Stimulated activated CD8-positive, alpha-beta memory T cell treated with anti-CD3 and anti-CD28 coated beads, Interleukin-15, amount 100 ng/mL, for 48 hours (primary cell): ENCODE measurements at places on chromosomes 5 and 9.

GRCh38 chr9:119284118-119284517 lies 85.1 kb downstream of the BRINP1 start:
- DNase-seq = no peak

- DNase-seq = no peak
Observed at GRCh38 chr5:155735388-155735787, 591.6 kb upstream of the SGCD start.

DNA sequence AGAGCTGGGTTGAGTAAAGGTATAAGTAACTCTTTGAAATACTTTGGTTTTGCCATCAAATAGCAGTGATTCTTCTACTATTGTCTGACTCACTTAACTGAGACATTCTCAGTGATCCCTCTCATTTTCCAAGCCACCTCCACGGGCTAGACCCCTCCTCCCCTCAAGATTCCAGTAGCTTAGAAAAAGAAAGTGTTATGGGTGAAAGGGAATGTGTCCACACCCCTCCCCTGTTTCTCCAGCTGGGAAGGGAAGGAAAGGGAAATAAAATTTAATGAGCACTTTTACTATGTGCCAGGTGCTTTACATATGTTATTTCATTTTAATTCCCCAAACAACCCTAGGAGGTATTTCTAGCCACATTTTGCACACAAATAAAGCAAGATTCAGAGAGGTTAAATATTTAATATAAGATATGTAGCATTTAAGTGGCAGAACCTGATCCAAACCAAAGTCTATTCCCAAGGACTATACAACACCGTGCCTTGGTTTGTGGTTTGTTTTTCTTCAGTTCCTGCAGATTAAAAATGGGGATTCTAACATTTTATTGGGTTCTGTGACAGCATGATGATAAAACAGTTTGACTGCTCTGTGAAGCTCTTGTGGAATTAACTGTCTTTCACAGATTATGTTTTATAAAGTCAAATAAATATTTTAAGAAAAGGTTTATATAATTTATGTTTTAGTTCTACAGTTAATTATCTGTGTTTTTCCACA lies 135.9 kb downstream of the ZSWIM6 start:
- no peak for DNase-seq

DNA sequence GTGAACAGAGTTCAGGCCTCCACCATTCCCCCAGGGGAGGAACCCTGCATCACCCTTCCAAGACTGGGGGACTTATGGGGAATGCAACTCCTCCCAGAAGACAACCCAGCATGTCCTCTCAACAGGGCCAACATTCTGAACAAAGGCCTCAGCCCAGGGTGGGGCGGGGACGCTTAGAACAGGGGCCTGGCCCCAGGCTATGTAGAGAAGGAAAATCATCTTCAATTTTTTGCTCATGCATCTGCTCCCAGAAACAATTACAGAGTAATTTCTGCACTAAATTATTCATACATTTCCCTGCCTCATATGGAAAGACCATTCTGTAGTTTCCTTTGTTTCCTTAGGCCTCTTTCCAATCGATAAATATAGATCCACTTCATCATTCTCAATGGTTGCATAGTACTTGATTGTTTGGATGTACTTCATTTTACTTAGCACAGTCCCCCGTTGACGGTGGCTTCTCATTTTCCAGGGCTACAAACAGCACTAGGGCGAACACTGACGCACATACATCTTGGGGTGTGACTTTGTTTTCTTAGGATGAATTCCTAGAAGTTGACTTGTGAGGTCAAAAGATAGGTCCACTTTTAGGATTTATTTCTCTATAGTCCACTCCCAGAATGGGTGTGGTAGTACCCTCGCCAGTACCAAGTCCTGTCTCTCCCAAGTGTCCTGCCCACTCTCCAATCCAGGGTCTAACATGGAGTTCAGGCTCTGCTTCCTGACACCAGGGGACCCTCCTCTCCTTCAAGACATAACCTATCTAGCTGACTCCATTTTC lies 27.2 kb upstream of the SMU1 start:
- DNase-seq = no peak

- DNase-seq = no peak
Observed at GRCh38 chr5:140273401-140273877, 29.5 kb downstream of the PFDN1 start.

DNA sequence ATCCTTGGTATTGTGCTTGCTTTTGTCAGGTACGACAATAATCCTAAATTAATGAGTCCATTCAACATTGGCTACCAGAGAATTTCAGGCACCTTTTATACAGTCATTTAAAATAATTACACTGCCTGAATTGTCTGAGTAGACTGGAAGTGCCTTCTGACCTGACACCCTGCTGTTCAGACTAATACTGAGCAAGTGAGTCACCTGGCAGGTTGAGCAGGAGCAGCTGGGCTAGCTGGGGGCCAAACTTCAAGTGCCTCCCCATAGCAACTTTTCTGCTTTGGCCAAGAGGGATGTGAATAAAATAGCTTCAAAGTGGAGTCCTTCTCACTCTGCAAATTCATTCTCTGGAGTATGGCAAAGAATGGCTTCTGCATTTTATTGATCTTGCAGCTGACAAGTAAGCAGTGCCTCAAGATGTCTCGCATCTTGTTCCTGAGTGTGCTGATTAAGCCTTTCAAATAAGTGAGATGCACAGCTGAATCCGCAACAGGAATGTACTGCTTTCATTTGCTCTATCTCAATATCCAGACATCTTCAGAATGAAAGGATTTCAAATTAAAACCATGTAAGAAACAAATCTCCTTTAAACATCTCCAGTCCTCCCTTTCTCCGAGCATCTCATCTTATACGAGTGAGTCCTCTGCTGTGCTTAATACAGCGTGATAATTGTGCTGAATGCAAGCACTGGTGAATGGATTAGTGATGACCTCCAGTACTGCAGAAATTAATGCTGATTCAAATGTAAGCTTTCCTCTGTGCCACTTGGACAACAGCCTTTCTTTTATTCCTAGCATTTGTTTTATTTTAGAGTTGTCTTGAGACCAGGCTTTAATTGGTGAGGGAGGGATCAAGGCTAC lies 271.2 kb downstream of the EDIL3 start:
- DNase-seq = no peak

GRCh38 chr9:128285033-128285784 lies 9.1 kb downstream of the SWI5 start:
- DNase-seq = no peak

GRCh38 chr9:36322462-36322861 lies 64.2 kb upstream of the GNE start:
- DNase-seq = no peak

GRCh38 chr9:77215874-77216273 lies 38.5 kb downstream of the VPS13A start:
- DNase-seq = no peak

- no peak for DNase-seq
Observed at GRCh38 chr5:3386637-3387036, 209.0 kb upstream of the IRX1 start.

DNA sequence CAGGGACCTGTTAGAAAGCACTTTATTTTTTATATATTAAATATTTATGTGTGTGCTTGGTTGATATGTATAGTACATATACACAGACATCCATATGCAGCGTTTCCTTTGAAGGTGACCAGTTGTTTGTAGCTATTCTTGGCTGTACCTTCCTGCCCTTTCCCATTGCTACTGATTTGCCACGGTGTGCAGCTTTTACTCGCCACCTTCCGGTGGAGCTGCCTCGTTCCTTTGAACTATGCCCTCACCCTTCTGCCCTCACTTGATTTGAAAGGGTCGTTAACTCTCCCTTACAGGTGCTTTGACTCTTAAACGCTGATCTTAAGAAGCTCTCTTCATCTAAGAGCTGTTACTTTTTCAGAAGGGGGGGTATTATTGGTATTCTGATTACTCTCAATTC lies 20.5 kb downstream of the RGMB start:
- no peak for DNase-seq

DNA sequence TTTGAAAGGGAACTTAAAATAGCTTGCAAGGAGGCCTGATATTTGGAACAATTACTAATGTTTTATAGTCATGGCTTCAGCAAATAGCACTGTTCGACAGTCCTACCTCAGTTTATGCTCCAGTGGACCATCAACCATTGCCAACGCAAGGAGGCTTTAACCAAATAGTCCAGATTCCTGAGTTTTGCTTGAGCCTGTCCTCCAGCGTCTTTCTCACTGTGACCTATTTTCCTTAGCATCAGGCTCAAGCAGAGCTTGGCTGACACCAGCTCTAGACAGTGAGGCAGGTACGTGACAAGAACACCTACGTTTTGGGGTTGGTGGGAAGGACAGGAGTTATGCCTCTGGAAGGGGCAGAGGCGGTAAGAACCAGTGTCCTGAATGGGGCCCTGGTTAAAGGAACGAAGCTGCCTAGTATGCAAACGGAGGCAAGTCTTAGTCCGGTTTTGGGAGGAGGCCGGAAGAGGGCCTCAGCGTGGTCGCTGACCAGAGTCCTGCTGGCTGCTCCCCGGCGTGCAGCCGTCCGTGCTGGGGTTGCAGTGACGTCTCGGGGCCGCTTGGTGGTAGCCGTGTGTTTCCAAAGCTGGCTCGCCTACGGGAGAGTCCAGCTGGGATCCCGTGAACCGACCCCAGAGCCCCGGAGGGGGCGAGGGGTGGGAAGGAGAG lies 998 bp upstream of the FGF18 start:
- peak; percentile 32 for DNase-seq

DNA sequence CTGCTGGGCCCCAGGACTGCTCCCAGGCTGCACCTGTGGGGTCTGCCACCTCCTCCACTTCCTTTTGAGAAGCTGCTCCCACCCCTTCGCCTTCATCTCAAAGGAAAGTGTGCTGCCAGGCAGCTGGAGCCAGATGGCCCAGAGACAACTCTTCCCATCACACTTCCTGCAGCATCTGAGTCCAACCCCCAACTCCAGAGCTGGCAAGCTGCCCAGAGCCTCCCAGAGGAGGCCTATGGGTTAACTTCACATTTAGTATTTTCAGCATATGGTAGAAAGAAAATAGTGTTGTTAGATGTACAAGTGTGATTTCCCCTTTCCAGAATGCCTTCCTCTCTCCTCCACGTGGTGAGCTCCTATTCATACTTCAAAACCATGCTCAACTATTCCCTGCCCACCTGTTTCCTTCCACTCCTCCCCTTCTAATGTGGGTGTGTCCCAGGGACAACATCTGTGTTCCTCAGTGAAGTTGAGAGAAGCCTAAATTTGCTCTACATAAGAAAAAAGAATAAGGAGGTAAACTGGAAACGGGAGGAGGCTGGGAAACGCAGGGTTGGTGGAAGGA lies 38.6 kb upstream of the KCNMB1 start:
- no peak for DNase-seq

DNA sequence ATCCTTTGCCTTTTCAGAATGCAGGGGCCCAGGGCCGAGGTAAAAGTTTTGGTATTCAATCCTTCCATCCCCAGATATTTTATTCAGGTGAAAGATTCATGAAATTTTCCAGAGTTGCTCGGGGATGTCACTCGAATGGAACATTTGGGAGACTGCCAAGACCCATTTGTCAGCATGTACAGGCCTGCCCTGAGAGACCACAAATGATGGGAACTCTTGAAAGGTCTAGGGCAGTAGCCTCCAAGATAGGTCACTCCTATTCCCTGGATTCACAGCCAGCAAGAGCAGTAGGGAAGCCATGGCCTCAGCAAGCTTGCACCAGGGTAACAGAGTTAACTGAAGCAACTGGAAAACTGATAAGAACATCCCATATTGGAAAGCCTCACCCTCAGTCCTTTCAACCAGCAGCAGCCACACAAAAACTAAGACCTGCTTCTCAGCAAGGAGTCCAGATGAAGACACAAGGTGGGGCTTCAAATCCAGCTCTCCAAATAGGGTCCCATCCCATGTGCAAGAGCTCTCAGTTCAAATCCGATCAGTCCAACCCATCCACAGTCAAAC lies 12.5 kb downstream of the CARD6 start:
- DNase-seq = no peak

DNA sequence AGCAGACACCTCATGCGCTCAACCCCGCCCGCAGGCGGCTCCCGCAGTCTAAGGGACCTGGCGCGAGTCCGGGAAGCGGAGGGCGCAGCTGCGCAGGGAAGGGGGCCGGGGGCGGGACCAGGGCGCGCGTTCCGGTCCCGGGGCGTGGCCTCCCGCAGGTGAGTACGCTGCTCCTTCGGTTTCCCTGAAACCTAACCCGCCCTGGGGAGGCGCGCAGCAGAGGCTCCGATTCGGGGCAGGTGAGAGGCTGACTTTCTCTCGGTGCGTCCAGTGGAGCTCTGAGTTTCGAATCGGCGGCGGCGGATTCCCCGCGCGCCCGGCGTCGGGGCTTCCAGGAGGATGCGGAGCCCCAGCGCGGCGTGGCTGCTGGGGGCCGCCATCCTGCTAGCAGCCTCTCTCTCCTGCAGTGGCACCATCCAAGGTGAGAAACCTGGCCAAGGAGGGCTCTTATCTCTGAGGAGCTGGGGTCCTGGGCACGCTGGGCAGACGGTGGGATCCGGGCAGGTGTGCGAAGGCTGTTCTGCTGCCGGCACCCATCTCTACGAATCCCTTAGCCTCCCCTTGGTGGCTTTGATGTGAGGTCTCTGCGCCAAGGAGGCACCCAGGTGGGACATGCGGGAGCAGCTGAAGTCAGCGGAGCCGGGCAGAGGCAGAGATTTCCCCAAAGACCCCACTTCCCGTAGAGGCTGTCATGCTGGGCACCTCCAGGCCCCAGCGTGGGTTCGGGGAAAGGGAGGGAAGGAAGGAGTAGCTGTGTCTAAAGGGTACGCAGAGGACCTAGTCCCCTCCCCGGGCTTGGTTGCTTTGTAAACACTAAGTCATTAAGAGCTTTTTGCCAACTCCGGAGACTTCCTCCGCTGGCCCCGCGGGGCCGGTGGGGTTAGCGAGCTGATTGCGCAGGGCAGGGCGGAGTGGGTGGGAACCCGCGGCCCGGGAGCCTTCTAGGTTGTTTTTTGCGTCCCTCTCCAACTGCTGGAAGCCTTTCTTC lies at the start of gene F2RL1:
Gene F2RL1 (plus strand): TSS at position 187 of the 988 bp plus-strand sequence. CDS start 153 bp downstream, at position 340.
- DNase-seq = peak; percentile 25

- no peak for DNase-seq
Observed at GRCh38 chr9:89448821-89449220, 49.1 kb downstream of the SEMA4D start.

GRCh38 chr5:137304226-137304874 lies 194.8 kb downstream of the SPOCK1 start:
- DNase-seq = no peak

- no peak for DNase-seq
Observed at GRCh38 chr9:119369680-119370366, 588 bp upstream of the BRINP1 start.

DNA sequence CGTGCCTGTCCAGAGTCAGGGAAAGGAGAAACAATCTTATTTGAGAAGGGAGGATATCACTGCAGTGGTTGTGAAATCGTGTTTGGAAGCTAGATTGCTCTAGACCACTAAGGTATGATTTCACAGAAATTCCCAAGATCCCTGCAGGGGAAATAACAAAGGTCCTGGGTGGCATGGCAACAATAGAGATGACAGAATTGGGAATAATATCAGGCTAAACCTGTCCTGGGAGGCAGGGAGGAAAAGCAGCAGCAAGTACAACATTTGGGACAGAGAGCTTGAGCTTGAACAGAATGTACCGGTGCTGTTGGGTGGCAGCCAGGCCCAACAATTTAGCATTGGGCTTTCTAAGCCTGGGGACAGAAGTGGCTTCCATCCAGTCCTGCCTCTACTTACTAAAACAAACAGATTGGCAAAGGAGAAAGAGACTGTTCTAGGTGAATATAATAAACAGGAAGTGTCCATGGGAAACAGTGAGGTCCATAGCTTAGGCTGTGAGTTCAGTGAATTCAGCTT lies 17.0 kb upstream of the ARHGAP26 start:
- no peak for DNase-seq

- no peak for DNase-seq
Observed at GRCh38 chr9:116760636-116761035, 73.5 kb downstream of the TRIM32 start.

GRCh38 chr5:6843821-6844220 lies 130.6 kb downstream of the TENT4A start:
- DNase-seq = no peak
